Stimulated activated CD8-positive, alpha-beta memory T cell treated with anti-CD3 and anti-CD28 coated beads, Interleukin-2, amount 100 ng/mL, for 1 hour (primary cell): ENCODE measurements at places on chromosomes 7 and 10.

DNA sequence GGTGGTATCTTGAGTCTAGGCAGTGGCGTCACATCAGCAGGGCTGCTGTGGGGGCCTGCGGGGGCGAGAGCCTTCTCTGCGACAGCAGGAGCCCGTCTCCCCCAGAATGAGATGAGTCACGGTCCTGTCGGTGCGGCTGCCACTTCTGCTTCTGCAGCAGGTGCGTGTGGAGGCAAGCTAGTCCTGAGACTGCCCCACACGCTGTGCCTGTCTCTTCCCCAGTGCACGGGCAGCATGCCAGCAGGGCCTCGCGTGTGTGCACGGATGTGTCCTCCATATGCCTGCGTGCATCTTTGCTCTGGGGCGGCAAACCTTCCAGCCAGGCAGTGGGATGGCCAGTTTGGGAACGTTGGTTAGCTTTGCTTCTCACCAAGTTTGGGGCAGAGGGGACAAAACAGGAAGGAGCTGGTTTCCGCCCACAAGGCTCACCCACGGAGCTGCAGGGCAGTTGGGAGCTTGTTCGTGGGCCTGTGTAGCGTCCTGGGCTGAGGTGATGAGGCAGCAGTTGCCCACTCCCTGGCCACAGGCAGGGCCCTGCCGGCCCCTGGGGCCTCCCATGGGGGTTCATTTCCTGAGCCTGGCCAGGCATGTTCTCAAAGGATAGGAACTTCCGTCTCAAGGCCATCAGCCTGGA, 60.8 kb upstream of the PPIF start:
- DNase-seq: peak; percentile 68

- DNase-seq: no peak
Observed at GRCh38 chr7:140127360-140128127, 49.2 kb downstream of the KDM7A start.

GRCh38 chr10:46026106-46026505, 4.3 kb downstream of the NCOA4 start:
- no peak for DNase-seq

DNA sequence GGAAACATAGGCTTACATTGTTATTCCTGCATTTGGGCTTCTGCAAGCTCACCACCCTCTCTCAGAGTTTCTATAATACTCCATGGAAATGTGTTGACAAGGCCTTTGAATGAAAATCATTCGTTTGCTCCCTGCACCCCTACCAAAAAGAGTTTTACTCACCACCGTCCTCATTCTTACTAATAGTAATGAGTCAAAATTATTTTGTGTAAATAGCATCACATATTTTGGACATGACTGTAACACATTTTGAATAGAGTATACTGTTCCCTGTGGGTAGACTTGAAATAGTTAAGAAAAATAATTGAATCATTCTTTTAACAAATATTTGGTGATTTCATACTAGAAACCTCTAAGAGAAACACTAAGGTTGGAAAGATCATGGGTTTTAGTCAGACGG, 84.6 kb downstream of the AKAP9 start:
- no peak for DNase-seq

GRCh38 chr7:129958643-129959470, 6.1 kb upstream of the UBE2H start:
- DNase-seq: no peak

- no peak for DNase-seq
Observed at GRCh38 chr10:787933-788651, 98.6 kb upstream of the DIP2C start.

DNA sequence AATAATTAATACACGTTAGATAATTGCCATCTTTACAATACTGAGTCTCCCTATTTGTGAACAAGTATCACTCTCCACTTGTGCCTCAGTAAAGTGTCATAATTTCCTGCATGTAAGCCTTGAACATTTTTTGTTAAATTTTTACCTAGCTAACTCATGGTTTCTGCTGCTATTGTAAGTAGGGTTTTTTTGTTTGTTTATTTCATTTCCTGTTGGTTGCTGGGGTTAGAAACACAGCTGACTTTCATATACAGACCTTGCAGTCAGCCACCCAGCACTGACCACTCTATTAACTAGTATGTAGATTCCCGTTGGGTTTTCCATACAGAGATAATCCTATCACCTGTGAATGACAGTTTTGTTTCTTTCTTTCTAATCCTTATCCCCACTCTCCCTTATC, 133.3 kb downstream of the MPP7 start:
- DNase-seq: no peak

DNA sequence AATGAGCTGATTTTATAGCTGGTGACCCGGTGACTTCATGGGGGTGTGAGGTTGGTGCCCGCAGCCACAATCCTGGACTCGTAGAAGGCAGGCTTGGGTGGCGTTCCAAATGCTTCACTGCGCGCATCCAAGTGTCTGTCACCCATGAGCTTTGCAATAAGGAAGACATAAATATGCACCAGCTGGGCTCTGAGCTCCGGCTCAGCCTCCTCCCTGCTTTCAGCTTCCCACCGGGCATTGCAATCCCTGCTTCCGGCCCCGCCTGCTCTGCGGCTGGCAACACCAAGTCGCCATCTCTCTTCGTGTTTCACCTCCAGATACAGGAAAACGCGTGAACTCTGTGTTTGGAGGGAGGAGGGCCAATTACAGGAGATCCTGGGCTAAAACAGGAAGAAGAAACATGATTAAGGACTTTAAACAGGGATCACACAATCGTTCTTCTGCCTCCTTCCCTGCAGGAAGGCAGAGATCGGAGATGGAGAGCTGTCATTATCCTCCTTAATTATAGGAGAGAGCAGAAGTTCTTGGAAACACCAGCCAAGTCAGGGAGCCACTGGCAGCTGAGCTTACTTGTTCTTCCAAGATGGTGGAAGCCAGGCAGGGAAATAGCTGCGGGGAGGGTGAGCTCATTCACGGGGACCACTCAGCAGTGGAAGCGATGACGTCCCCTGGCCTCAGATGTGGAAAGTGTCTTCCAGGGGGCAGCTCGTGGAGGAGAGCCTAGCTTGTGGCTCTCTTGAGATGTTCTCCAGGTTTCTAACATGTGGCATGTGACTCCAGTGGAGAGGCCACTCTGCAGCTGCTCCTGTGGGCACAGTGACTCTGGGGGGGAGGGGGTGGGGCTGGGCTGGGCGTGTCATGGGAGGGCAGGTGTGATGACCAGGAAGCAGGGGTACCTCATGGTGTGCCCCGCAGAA, 134.9 kb downstream of the CAMK1D start:
- no peak for DNase-seq

GRCh38 chr7:149586646-149587645, 89.3 kb upstream of the ZNF746 start:
- no peak for DNase-seq
